Endodermal cell (in vitro differentiated cells): ENCODE measurements at places on chromosomes 7 and 10.

- no peak for DNase-seq
Measured at GRCh38 chr7:98250789-98251188, 1.2 kb downstream of the TECPR1 start.

GRCh38 chr7:76397409-76398183 is 11.9 kb downstream of the SSC4D start:
- peak; percentile 93 for DNase-seq

GRCh38 chr10:126058507-126058906 is 162.1 kb downstream of the FANK1 start:
- DNase-seq = no peak

- no peak for DNase-seq
Measured at GRCh38 chr7:117349570-117349969, 26.7 kb upstream of the WNT2 start.

GRCh38 chr10:47077941-47078340 is 166.7 kb downstream of the PTPN20 start:
- peak; percentile 30 for DNase-seq

DNA sequence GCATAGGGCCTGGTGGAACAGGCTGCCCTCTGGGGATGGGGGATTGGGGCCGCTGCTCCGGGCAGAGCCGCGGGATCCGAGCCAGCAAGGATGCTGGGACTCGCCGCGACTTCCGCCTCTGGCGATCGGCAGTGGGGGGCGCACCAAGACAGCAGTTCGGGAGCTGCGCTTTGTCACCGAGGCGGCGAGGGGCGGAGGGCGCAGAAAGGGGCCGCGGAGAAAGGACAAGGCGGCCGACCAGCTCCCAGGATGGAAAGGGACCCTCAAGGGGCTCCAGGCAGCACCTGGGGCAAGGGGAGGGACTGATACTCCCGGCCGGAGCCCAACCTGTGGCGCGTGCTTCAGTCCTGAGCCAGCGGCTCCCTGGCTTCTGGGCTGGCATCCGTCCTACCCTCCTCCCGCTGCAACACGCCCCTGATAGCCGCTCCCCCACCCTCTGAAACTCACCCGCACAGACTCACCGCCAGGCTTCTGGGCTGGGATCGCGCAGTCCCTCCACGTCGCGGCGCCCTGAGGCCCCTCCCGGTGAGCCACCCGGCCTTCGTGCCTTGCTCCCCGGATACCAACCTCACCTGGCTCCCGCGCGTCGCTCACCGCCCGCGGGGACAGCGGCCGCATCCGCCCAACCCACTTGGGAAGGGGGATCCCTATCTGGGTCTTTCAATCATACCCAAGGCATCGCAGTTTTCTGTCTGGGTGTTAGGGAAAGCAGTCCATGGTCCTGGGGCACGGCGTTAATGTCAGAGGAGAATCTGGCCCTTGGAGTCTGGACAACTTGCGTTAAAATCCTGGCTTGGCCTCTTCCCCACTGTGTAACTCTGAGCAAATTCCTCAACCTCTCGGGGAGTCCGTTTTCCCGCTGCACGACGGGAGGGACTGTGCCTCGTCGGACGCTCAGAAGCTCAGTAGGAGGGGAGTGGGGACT is 7.0 kb upstream of the EVX1 start:
- peak; percentile 92 for DNase-seq

GRCh38 chr10:7872041-7872442 is 53.7 kb downstream of the TAF3 start:
- DNase-seq = no peak

GRCh38 chr10:34434119-34434594 is 380.9 kb downstream of the PARD3 start:
- no peak for DNase-seq

- no peak for DNase-seq
Measured at GRCh38 chr10:37952043-37952755, 24.2 kb downstream of the ZNF25 start.
